Anterior cingulate cortex (tissue), 58 donors: ENCODE measurements at places on chromosomes 6 and 20.

DNA sequence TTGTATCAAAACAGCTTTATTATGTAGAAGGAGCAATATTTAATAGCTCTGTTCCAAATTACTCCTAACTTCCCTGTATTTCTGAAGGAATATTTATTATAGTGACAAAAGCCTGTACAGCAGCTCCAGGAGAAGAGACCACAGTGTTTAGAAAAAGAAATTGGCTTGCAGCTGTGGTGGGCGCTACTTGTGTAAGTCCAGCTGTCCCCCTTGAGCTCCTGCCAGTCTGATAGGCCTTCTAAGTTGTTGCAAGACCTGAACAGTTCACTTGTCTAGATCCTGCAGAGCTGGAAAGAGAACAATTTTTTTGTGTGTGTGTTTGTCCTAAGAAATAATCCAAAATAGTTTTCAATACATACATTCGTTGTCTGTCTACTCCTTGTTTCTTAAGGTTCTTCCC lies 86.6 kb downstream of the JARID2 start:
- DNase-seq = no peak

- no peak for DNase-seq
Observed at GRCh38 chr20:11982289-11982954, 64.7 kb downstream of the BTBD3 start.

DNA sequence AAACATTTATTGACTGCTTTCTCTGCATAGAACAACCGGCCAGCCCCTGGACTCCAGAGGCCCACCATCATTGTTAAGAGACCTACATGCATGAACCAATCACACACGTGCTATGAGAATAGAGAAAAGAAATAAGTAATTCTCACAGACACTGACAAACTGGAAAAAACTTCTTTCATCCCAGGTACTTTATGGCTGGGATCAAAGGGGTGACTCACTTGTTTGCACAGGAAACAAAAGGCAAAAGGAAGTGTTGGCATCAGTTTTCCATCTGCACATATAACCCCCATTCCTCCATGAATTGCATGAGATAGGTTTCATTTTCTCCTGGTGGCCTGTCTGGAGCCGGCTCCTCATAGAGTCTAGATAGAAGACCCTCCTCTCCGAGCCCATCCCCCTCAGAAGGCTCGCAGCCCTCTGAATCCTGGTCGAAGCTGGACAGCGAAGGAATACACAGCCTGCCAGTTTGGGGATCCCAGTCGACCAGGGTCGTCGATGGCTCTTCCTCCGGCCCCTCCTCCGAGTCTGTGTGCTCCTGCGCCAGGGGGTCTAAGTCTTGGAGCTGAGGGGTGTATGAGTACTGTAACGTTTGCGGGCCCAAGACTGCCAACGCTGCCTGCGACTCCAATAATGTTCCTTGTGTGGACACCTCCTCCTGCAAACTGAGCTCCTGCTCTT lies 43.3 kb downstream of the IL20RA start:
- no peak for DNase-seq

DNA sequence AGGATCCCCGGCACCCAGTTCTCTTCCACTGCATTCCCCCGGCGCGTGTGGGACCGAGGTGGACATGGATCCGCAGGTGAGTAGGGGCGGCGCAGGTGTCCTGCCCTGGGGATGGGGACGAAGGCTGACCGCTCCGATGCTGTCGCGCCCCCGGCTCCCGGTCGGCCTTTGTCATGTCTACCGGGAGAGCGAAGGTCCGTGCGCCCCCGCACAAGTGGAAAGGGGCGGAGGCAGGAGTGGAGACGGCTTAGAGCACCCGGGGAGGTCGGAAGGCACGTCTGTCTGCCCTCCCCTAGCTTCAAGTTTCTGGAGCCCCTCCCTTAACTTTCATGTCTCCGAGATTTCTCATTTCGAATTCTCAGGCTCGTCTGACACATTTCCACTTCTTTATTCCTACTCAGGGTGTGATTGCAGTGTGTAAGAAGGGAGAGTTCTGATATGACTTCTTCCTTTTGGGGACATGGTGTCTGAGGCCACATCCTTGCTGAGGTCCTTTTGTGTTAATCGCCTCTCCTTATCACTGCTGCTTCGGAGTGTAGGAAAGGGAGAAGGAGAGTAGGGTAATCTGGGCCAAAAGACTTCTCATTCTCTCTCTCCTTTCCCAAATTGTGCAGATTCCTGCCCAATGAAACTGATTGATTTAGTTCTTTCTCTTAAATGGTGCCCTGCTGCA lies 435 bp downstream of the KIFC1 start:
- DNase-seq = no peak

DNA sequence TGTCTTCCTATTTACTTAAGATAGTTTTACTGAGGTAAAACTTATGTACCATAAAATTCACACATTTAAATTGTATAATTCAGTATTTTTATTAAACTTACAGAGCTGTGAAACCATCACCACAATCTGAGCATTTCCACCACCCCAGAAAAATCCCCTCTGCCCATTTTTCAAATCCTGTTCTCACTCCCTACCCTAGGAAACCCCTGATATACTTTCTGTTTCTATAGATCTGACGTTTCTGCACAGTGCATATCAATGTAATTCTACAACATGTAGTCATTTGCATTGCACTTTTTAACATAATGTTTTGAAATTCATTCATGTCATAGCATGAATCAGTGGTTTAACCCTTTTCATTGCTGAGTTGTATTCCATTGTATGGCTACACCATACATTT lies 96.7 kb upstream of the OPRM1 start:
- DNase-seq = no peak
